ENCODE measurements at places on chromosomes 4 and X.
A peak's percentile ranks its signal among the peaks of the same experiment; 100 is the strongest.

DNA sequence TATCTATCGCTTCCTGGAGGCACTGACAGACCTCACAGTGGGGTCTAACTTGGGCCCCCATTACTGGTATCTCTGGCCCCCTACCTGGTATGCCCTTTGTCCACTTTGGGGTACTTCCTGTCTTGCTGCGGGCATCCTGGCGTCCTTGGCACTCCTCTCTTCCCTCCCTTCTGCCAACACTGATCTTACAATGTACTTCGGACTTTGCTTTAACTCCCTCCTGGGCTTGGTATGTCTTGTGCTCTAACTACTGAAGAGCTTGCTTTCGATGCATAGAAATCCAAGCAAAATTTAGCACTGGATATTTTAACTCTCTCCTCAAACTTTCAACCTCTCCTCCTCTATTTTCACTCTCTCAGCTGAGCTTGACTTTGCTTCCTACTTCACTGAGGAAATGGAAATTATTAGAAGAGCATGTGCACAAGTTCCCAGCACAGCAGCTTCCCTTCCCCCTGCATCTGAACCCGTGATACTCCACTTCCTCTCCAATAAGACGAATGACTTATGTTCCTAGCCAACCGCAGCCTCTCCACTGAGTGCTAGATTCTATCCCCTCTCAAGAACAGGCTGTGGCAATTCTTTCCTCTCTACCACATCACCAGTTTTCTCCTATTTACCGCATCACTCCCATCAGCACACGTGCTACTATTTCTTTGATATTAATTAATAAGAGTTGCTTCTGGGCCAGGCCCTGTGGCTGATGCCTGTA is 52.9 kb downstream of the SUPT20HL2 start:
- DNase-seq, result no peak

DNA sequence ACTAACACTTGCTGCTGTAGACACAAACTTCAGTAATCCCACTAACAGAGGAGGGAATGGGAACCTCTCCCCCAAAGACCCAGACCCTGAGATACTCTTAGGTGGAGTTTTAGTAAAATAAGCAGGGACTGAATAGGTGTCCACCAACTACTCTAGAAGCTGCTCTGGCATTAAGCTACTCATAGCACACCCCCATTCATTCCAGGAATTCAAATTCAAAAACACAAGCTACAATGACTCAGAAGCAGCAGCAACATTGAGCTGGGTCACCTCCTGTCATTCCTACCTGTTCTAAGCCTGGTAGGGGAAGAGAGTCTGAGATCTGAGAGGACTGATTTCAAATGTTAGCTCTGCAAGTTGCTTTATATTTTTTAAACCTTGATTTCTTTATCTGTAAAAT is 135.4 kb upstream of the FRMPD4 start:
- no peak for DNase-seq

DNA sequence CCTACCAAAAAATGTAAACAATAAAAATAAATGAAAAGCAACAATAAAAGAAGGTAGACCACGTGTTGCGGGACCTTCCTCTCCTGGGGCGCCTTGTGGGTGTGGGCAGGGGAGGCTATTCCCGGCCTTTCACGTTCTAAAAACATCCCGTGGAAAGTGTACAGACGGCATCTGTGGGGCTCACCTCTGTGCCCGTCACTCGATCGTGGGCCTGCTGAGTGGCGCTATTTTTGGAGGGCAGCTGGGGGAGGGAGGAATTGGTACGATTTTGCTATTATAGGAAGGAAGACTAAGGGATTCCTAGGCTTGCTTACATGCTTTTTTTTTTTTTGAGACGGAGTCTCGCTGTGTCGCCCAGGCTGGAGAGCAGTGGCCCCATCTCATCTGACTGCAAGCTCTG is 13.6 kb upstream of the PPP2R3B start:
- no peak for DNase-seq

DNA sequence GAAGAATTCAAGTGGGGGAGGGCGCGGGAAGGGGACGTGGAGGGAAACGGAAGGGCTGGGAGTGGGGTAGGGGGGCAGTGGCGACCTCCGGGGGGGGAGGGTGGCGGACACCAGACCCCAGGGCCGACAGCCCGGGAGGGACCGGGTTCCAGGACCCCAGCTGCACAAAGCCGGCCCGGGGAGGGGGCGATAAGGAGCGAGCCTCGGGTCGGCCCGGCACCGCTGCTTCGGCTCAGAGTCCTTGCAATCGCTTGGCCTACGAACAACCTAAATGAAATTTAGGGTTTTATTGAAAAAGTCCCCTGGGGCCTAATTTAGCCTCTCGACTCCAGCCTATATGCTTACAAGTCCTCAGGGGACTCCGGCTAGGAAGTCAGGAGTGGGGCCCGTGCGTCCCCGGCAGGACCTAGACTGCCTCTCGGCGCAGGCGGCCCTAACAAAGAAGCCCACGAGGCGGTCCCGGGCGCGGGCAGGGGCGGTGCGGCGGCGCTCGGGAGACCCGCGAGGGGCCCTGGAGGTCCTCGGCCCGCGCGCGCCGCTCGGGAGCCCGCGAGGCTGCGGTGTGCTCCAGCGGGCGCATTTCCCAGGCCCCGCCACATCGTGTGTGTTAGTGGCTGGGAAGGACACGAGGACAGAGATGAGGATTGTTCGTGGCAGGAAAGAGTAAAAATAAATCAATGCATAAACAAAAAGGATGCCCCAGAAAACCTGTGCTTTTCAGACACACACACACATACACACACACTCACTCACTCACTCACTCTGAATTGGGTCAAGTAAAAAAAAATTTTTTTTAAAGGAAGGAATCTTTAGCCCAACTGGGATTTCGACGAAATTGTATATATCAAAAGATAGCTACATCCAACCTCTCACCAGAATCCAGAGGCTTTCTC is 70.0 kb downstream of the MGST2 start:
- peak; percentile 59 for DNase-seq

DNA sequence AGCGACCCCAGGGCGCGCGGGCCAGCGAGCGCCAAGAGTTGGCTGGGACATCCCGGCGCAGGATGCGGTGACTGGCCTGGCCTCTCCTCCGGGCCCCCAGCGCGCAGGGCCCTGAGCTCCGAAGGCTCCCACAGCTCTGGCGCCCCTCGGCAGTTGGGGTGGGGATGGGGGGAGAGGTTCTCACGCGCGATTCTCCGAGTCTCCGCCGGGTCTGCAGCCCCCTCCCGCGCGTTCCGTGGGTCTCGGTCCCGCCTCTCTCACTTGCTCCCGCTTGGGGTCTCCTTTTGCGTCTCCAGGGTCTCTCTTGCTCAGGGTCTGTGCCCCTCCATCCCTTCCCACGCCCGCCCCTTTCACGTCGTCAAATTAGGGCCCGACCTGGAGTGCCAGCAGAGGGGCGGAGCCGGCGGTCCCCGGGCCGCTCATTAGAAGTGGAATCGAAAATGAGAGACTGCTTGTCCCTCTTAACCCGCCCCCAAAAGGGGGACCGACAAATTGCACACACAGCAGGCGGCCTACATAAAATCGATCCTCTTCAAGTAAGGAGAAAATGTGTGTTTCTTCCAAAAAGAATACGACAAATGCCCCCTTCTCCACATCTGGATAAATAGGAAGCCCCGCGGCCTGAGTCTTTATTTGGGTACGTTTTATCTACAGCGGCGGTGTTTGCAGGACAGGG is 877 bp upstream of the NKX1-1 start:
- no peak for DNase-seq

- DNase-seq, result no peak
These were observed 37.0 kb downstream of the STK26 start for GRCh38 chrX:132059973-132060540.

GRCh38 chrX:19799319-19800182 is 87.8 kb downstream of the SH3KBP1 start:
- DNase-seq, result no peak

- no peak for DNase-seq
These were observed 201.3 kb downstream of the MAD2L1 start for GRCh38 chr4:119865389-119865788.

GRCh38 chrX:16772460-16772859 is 13.8 kb upstream of the TXLNG start:
- DNase-seq, result no peak

DNA sequence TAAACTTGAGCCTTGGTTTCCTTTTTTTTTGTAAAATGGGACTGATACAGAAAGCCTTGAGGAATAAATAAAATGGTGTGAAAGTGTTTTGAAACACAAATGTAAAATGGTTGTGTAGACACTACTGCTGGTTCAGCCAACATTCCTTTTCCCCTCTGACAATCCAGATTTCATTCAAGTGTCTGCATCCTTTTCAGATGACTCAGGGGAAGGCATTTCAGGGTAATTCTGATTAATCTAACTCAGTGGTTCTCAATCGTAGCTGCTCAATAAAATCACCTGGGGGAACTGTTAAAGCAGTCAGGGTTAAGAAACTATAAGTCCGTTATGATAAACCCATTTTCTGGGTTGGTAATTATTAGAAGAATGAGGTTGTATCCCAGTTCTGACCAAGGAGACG is 4.6 kb downstream of the ARHGAP10 start:
- no peak for DNase-seq

DNA sequence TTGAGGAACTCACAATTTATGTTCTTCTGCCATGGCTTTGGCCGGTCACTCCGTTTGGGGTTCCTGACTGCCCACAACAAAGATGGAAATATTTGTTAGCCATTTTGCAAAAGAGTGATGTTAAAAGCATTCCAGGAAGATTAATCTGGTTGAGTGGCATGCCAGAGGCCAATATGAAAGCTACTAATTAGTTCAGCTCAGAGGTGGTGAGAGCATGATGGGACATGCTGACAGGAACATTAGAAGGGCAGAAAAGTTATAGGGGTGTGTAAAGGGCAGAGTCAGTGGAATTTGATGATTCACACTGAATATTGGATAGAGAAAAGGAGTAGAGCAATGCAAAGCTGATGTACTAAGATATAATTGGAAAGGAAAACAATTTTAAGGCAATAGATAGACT is 94.4 kb downstream of the TLL1 start:
- no peak for DNase-seq

DNA sequence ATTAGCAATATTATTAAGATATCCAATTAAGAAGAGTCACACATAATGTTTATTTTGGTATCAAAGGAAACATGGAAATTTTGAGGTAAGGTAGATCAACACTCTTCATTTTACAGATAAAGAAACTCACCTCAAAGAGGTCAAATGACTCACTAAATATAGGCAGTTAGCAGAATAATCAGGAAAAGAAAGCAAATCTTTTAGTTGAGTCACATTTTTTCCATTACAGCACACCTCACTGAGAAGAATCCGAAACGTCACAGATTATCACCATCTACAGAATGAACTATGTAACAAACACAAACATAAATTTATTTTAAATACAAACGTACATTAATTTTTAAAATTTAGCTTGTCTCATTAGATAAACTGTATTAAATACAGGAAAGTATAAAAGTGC is 70.1 kb downstream of the TMEM47 start:
- DNase-seq, result no peak

GRCh38 chr4:153520801-153521329 is 54.7 kb downstream of the TMEM131L start:
- DNase-seq, result no peak

DNA sequence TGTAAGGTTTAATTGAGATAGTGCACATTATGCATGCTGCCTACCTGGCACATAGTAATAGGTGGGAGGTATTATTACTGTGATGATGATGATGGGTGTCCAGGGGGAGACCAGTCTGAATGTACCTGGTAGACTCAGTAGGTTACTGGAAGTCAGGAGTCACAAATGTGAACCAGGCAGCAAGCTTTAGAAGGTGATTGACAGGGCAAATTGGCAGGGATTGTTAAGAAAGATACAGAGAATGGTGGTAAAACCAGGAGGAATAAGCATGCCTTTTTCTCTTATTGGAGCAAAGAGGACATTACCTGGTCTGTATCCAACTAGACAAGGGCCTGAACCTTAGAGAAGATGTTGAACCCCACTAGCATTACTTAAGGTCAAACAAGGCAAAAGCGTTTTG is 108.1 kb downstream of the ANXA3 start:
- no peak for DNase-seq

DNA sequence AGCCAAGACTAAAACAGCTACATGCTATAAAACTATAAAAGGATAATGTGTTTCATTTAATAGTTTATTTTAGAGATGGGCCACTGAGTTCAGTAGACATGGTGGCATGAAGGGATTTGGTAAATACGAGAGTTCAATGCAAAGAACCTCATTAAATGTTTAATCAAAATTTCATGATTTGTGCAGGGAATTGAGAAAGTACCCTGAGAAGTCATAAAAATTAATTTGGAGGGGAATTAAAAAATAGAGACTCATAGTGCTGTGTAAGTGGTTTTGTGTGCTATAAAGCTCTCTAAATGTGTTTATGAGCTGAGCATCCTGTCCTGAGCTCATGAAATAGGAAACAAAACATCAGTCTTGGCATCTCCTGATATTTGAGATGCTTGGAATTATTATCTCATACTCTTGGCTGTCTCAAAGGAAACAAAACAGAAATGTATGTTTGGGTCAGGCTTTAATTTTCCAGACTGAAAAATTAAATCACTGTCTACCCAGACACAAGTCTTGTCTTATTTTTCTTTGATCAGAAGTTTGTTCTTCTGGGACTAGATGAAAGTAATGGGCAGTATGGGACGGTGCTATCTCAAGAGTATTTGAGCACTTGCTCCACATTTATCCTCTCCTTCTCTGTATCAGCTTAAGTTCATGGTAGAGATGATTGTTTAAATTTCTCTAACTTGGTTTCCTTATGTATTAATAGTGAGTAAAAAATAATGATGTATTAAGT is 38.0 kb upstream of the EMCN start:
- DNase-seq, result no peak

Data from midbrain (tissue), 1 donor.